H1 (cell line): ENCODE measurements at places on chromosomes 3 and 15. TPM values are rescaled to one million over a fixed set of nuclear protein-coding genes. Genes with fewer than 3 reads are reported as not detected.

The FBXO40 gene
- polyA plus RNA-seq = 0.03 and 0.05 TPM in 2 replicates

The ATP13A5 gene
- polyA plus RNA-seq = not detected in 2 replicates

The TMIE gene
- polyA plus RNA-seq = 0.45 and 0.64 TPM in 2 replicates

The HOMER2 gene
- polyA plus RNA-seq = 12.1 and 12.5 TPM in 2 replicates

The SLC25A38 gene
- polyA plus RNA-seq = 45.8 and 49.9 TPM in 2 replicates

The LRRIQ4 gene
- 0.08 and 0.14 TPM in 2 replicates for polyA plus RNA-seq

The CCR8 gene
- polyA plus RNA-seq = 0.33 and 0.35 TPM in 2 replicates

The DIPK2A gene
- 18.4 and 27.0 TPM in 2 replicates for polyA plus RNA-seq

The TLR9 gene
- polyA plus RNA-seq = 0.05 and 0.06 TPM in 2 replicates

The ERICH6 gene
- not detected in 2 replicates for polyA plus RNA-seq

The KNG1 gene
- polyA plus RNA-seq = 0.05 TPM in 1 of 2 replicates, not detected in the other

The CSPG4 gene
- 1.4 and 1.9 TPM in 2 replicates for polyA plus RNA-seq

The C2CD4B gene
- polyA plus RNA-seq = 0.12 and 0.41 TPM in 2 replicates

The TRIM42 gene
- not detected in 2 replicates for polyA plus RNA-seq

The KNL1 gene
- polyA plus RNA-seq = 2.7 and 4.4 TPM in 2 replicates

The GOLGA6L10 gene
- 0.91 and 1.3 TPM in 2 replicates for polyA plus RNA-seq

The GPR27 gene
- 10.7 and 11.3 TPM in 2 replicates for polyA plus RNA-seq

The OXTR gene
- polyA plus RNA-seq = 0.77 and 0.91 TPM in 2 replicates

The NGLY1 gene
- 3.1 TPM in 2 replicates for polyA plus RNA-seq

The ARPIN gene
- 3.1 and 3.6 TPM in 2 replicates for polyA plus RNA-seq

The FAM3D gene
- 0.08 TPM in 1 of 2 replicates, not detected in the other for polyA plus RNA-seq

The MUC4 gene
- 0.89 and 2.0 TPM in 2 replicates for polyA plus RNA-seq

The IFT57 gene
- 14.1 and 15.1 TPM in 2 replicates for polyA plus RNA-seq

The PP2D1 gene
- not detected in 2 replicates for polyA plus RNA-seq
